ENCODE measurements at places on chromosomes 1 and 21.

DNA sequence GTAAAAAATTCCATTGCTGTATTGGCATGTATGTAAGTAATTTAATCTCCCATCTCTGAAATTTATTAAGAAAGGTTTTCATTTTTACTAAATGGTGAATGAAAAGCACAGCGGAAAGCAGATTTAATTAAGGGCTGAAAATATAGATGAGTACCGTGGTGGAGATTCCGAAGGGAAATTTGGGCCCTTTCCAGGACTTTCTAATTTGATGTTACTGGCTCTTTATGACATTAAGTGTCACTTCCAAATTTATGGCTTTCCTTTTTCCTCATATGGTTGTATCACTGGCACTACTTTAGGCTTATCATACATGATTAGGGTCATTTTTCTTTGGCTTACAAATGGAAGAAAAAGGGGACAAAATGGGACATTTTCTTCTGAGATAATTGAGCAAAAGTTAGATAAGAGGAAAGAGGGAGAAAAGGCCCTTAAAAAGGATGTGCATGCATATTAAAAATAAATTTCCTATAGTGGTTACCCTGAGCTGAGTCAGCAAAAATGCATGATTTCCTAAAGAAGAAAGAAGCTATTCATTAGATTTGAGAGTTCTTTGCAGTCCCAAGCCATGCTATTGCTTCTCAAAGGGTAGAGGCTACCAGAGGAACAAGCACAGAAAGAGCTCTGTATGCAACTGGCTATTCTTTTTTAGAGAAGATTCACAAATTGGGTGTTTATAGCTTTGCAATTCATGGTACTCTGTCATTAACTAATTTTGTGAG, 74.9 kb upstream of the CNIH3 start:
- DNase-seq, result no peak

DNA sequence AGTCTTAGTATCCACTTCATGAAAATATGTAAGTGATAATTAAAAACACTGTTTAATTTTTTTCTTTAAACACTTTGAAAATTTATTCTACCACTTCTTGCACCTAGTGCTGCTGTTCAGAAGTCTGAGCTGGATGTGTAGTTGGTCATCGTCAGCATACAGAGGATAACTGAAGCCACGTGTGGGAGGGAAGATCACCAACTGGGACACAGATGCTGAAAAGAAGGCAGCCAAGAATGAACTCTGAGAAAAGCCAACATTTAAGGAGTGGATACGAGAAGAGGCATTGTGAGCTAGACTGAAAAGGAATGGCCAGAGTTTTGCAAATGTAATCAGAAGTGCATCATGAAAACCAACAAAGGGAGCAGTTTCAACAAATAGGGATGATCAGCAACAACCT, 24.6 kb upstream of the CLCA4 start:
- DNase-seq, result no peak

DNA sequence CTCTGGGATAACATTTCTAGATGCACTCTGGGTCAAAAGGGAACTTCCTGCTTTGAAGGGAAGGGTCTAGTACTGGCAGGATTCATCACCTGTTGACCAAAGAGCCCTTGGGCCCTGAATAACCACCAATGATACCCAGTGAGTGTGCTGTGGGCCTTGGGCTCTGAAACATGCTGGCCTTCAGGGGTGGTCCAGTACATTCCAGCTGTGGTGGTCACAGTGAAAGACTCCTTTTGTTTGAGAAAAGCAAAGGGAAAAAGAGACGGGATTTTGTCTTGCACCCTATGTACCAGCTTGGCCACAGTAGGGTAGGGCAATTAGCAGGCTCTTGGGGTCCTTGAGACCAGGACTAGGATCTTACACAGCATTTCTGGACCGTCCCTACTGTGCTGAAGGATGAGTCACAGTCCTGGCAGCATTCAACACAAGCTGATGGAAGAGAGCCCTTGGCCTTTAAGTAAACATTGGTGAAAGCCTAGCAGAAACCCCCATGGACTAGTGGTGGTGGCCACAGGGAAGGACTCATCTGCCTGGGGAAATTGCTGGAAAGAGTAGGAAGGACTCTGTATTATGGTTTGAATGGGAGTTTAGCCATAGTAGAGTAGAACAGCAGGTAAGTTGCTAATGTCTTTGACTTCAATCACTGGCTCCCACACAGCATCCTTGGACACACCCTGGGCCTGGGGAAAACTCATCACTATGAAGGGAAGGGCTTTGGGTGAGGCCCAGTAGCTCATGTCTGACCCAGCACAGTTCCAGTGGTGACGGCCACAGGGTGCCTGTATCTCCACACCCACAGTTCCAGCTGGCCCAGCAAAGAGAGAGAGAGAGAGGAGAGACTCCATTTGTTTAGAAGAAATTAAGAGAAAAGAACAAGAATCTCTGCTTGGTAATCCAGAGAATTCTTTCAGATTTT, 87.5 kb downstream of the COL24A1 start:
- DNase-seq, result no peak

GRCh38 chr21:44892095-44892494, 18.6 kb upstream of the PTTG1IP start:
- DNase-seq, result no peak

DNA sequence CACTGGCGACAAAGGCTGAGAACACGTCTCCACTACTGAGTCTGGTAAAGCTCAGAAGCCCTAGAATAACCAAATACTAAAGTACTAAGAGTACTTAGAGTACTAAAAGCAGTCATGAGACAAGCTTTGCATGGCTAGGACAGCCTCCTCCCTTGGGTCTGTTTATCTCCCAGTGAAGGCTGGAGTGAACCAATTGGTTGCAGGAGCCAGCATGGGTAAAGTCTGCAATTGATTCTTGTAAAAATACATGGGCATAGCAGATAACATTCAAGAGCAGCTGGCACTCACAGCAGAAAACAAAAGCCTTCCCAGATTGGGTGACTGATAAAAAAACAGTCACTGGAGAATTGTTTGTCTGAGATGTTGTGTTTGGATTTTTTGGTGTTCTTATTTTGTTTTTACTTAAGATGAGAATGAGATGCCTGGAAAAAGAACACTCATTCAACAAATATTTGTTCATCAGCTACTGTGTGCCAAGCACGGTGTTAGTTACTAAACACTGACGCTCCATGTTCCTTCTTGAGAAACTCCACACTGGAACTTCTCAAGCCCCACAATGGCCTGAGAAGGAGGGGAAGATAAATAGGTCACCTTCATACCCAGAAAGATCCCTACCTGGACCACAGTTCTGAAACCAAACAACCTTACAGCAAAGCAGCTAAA, 3.7 kb downstream of the IRF6 start:
- DNase-seq, result no peak

DNA sequence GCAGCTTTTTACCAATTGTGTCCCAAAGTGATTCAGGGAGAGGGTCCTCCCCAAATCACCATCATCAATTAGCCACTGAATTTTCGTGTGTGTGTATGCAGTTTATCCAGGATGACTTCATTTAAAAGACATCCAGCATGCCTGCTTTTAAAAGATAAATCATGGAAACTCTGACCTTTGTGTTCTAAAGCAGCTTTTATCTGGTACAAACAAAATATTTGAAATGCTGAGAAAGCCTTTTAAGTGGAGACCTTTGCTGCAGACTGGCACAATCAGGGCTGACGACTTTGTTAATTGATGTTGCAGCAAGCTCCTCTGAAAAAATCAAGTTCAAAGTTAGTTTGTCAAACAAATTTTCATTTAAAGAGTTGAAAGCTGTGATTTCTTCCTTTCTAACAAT, 104.7 kb downstream of the PCP4 start:
- DNase-seq, result no peak

DNA sequence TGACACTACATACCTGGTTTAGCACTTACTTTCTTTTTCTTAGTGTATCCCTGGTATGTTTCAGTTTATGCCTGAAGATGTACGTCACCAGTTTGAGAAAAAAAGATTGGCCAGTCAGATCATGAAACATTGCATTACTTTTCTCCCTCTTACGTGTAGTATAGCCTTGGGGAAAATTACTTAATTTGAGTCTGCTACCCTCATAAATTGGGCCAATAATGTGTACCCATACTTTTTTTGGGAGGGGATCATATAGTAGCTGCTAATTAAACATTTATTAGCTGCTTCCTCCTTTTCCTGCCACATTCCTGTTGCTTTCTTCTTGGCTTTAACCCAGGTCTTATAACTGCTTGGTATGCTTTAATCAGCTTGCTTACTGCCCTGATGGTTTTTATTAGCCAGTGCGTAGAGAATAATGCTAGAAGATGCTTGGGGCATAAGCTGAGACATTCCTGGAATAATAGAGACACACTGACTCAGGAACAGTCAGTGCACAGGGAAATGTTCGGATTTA, 32.1 kb downstream of the RABGAP1L start:
- DNase-seq, result peak; percentile 29

Measured in activated CD4-positive, alpha-beta T cell treated with anti-CD3 and anti-CD28 coated beads, Interleukin-10, Interleukin-2, amounts not matched to agents 100 ng/mL and 50 ng/mL, durations not matched to agents 16 hours and 8 hours (primary cell).